Stimulated activated CD8-positive, alpha-beta memory T cell treated with anti-CD3 and anti-CD28 coated beads, Interleukin-4, amount 100 ng/mL, for 4 hours (primary cell): ENCODE measurements at places on chromosomes 4 and X.

DNA sequence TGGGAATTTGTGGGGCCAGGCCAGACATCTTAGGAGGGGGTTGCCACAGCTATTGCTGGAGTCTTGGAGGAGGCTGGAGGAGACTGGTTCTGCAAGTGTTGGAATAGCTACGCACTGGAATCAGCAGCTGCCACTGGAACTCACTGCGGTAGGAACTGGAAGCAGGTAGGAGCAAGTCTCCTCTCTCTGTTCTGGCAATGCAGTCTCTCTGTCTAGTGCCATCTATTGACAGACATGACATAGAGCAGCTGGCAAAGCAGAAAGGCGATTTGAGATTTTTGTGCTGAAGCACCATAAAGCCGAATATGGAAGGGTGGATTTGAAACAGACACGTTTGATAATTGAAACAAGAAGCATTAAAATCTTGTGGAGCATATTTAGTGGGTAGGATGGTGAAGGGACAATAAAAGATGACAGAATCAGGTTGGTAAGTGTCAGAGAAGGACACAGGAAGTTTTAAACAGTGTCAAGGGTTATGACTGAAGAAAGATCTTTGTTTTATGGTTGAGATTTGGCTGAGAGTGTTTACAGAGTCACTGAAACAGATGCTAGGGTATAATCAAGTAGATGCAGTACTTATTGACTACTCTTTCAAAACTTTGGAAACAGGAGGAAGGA is 23.5 kb upstream of the SYNPO2 start:
- no peak for DNase-seq

DNA sequence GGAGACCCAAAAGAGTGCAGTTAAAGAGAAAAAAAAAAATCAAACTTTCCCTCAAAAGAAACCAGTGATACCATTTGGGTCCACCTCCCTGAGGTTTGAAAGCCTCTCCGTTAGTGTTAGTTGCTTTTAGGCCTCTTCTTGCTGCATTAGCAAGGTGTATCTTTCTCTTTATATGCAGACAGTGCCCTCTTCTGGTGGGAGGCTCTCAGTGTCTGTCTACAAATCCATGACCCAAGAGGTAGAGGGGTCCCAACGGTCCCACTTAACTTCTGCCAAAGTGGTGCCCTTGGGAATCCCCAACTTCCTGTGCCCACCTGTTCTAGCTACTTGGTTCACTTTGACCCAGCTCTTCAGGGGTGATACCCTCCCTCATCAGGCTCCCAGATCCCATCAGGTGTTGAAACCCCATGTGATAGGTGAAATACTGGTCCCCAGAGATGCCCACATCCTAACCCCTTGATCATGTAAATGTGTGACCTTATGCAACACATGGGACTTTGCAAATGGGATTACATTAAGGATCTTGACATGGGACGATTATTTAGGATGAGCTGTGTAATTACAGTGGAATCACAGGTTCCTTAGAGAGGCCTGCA is 63.7 kb upstream of the CD99 start:
- DNase-seq = no peak

- DNase-seq = no peak
These were observed at the start of gene AMTN for GRCh38 chr4:70518269-70518668. TSS of gene AMTN (plus strand) at chr4:70518569. CDS start at chr4:70518778, 209 bp downstream.

- DNase-seq = no peak
These were observed 11.7 kb upstream of the CLDN34 start for GRCh38 chrX:9955506-9955905.

DNA sequence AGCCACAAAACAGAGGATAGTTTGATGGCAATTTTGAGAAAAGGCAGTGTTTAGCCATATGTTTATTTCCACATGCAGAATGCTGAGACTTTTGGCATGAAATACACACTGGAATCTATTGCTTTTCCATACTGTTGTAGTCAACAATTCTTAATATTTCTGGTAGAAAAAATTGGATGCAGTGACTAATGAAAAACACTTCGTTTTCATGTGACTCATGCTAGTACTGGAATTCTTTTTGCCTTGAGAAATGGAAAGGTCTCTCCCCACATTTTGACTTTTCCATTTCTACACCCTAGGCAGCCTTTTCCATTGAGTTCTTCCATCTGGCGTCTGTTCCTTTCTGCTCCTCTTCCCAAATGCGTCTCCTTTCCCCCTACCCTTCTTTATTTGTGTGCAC is 425.2 kb upstream of the FTHL17 start:
- no peak for DNase-seq

GRCh38 chr4:23972187-23972586 is 82.3 kb upstream of the PPARGC1A start:
- no peak for DNase-seq

GRCh38 chrX:153448556-153449367 is 2.9 kb upstream of the TREX2 start:
- DNase-seq = no peak

- DNase-seq = no peak
These were observed 173.8 kb upstream of the GLRA2 start for GRCh38 chrX:14355556-14355955.

DNA sequence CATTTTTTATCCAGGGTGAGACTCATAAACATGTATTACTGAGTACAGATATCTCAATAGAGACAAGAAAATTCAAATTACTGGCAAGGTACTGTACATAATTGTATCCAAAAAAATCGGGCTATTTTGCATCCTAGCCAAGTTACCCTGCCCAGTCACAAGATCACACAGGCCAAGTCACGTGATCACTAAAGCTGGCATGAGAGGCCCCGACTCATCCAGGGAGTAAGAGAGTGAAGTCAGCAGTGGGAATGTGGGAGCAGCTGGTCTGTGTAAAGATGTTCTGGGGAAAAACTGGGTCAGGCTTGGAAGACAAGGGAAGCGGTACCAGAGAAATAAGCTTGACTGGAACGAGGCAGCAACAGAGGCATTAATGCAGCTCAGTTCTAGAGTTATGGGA is 119.3 kb upstream of the STS start:
- no peak for DNase-seq
